ENCODE measurements at places on chromosomes 16 and 17.

GRCh38 chr16:87919681-87919994 lies 16.7 kb downstream of the CA5A start:
- no peak for DNase-seq

- no peak for DNase-seq
Observed at GRCh38 chr17:82872591-82873520, 33.0 kb upstream of the ZNF750 start.

DNA sequence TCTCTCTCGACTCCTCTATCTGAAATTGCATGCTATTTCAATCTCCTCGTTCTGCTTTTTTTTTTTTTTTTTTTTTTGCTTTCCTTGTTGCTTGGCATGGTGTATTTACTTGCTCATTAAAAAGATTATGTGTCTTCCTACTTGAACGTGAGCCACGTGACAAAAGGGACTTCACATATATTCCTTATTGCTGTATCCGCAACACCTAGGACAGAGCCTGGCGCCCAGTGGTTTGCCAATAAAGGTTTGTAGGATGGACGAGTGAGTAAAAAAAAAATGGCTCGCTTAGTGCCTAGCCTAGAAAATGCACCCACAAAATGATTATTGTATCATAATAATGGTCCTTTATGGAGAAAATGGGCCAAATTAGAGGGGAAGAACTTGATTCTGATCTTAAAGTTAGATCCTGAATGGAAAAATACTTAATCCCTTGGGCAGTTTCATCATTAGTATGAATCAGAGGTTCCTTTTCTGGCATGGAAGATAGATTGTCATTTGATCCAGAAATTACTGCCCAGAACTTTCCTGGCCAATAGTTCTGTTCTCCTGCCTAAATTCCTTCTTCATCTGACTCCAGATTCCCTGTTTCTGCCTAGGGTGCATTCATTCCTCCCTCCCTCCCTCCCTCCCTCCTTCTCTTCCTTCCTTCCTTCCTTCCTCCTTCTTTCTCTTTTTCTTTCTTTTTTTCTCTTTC lies 13.6 kb upstream of the TMEM220 start:
- DNase-seq = no peak

- DNase-seq = no peak
Observed at GRCh38 chr17:70215656-70216055, 46.3 kb downstream of the KCNJ2 start.

GRCh38 chr16:67608364-67608763 lies 36.6 kb upstream of the CARMIL2 start:
- DNase-seq = no peak

DNA sequence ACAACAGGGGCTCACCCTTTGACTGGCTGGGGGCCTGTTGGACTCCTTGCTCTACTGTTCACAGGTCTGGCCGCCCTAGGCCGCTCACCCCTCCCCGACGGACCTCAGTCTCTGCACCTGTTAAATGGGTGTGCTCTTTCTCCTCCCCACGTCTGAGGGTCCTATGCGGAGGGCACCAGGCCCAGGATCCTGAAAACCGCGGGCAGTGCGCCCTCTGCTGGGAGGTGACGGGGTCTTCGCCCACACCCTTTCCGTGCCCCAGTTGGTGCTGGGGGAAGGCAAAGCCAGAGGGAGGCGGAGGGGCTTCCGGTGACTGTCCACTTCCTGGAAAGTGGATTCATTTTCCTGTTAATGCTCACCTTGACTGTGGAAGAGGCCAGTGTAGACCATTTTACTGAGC lies 1010.9 kb downstream of the KCNJ18 start:
- no peak for DNase-seq

DNA sequence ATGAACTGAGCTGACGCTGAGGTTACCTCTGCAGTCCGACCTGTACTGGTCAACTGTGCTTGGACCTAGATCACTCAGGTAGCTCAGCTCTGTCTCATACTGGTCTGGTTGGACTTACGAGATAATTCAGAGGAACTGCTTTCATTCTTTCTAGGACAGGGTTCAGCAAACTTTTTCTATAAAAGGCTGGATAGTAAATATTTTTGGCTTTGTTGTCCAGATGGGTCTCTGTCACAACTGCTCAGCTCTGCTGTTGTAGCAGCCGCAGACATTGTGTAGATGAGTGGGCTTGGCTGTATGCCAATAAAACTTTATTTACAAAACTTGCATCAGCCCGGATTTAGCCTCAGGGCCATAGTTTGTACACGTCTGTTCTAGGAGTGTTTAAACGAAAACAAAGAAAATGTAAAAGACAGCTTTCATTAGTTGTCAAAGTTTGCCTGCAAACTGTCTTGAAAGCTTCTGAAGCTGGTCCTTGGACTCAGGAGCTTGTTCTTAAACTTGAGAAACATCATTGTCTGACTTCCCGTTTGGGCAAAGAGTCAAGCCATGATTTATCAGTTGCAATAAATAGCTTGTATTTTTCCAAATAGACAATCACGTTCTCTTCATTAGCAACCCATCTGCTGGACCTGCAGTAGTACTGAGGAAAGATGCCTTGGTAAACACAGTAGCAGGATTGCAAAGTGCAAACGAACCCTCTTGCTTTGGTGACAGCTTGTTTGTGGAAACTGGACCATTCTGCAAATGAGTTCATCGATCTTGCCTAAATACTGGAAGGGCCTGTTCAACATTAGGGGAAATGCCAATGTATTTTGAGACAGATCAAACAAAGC lies 253.4 kb downstream of the SNX29 start:
- peak; percentile 73 for DNase-seq

GRCh38 chr16:72560617-72561016 lies 388.7 kb upstream of the PMFBP1 start:
- DNase-seq = no peak

DNA sequence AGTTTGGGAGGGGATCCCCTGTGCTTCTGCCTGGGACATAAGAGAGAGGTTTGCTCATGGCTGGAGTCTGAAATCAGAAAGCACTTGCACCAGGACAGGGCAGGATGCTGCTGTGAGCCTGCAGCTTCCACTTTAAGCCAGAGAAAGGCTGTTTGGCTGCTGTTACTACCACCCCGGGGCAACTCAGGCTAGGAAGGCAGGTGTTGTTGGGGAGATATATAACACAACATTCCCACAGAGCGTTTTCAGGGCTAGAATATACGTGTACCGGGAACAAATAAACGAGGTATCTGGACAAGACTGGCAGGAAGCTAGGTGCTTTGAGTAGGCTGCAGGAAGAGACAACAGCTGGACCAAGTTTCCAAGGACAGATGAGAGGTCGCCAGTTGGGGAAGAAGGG lies 313.3 kb upstream of the CCL2 start:
- DNase-seq = no peak

- DNase-seq = no peak
Observed at GRCh38 chr17:35588196-35588920, 1.2 kb downstream of the AP2B1 start.

DNA sequence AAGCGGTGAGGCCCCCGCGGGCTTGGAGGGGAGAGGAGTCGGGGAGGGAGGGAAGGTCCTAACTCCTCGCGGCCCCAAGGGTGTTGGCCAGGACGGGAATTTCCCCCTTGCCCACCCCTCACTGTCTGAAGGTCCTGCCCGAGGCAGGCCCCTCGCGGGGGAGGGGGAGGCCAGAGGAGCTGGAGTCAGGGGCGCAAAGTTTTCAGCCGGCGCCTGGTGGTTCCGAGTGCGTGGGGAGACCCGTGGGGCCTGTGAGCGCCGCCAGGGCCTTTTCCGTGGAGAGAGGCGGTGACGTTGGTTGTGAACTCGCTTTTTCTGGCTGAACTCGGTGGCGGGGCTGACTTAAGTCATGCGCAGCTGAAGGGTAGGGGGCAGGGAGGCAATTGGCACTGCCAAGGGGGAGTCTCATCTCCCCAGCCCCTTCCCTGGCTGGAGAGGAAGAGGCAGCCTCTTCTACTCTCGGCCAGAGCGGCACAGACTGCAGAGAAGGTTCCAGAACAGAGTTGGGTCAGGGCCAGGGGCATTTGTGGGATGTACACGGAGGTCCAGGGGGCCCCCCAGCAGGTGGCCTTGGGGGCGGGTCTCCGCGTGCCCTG lies 1.5 kb downstream of the CACNA1H start:
- DNase-seq = no peak

DNA sequence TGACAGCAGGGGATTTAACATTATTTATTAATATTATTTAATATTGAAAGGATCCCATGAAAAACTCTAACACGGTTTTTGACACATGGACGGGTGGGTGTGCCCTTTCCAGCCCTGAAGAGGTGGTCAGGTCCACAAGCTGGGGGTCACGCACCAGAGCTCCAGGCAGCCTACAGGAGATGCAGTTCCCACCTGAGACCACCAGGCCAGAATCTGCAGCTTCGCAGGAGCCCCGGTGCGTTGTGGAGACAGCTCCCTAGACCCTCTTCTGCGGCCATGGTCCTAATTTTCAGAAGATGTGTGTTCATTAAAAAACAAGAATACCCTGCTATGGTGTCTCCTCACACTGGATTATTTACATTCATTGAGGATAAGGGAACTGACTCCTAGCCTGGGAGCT lies 331.1 kb downstream of the C16orf95 start:
- DNase-seq = no peak

GRCh38 chr17:29102046-29102445 lies 59.1 kb downstream of the PIPOX start:
- DNase-seq = no peak

DNA sequence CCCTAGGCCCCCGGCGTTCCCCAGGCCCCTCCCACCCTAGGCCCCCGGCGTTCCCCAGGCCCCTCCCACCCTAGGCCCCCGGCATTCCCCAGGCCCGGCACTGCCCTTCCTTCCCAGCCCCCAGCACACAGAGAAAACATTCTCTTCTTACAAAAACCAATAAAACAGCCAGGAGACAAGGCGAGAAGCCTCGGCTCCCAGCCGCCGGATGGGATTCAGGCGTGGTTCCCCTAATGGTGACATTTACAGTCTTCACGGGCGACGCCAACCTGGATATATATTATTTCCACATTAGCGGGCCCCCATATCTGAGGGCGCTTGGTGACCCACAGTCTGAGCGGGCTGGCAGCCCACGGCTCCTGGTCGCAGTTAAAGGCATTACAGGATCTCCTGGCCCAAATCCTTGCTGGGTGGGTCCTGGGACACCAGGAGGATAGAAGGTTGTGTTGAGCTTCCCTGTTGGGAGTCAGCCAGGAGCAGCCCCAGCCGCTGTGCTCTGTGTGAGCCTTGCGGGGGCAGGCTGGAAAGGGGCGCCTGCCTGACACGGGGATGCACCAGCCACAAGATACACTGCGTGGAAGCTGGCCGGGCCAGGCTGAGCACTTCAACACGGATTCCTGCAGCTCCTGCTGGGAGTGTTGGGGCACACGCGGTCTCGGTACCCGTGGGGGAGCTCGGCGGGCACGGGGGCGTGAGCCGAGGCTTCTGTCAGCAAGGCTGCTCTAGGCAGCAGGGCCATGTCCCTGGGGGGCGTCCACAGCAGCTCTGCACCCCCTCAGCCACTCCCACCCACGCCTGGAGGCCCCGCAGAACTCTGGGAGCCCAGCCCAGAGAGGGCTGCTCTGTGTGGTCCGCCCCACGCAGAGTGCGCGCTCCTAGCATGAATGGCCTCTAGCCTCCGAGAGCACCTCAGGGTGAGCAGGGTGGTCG lies 83.7 kb downstream of the LMF1 start:
- no peak for DNase-seq

DNA sequence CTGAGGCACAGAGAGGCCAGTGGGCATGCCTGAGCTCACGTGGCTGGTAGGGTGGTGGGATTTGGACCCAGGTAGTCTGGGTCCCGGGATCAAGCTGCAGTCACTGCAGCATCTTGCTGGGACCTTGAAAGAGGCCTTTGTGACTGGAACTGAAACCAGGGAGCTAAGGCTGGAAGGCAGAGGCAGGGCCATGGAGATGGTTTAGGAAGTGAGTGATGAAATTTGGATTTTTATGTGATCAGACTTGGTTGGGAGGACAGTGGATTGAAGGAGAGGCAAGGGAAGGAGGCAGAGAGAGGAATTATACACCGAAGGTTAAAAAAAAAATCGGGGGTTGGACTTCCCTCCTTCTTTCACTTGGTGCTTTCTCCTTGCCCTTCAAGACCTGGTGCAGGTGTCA lies 255.4 kb upstream of the CACNG5 start:
- no peak for DNase-seq

DNA sequence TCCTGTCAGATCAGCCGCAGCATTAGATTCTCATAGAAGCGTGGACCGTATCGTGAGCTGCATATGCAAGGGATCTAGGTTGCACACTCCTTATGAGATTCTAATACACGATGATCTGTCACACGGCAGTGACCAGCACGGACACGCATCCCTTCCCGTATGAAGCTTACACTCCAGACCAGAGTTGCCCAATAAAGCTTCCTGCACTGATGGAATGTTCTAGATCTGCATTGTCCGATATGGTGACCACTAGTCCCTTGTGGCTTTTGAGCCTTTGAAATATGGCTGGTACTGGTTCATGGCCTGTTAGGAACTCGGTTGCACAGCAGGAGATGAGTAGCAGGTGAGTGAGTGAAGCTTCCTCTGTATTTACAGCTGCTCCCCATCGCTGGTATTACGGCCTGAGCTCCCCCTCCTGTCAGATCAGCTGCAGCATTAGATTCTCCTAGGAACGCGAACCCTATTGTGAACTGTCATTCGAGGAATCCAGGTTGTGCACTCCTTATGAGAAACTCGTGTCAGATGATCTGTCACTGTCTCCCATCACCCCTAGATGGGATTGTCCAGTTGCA lies 49.8 kb upstream of the ZCCHC14 start:
- DNase-seq = peak; percentile 38

- no peak for DNase-seq
Observed at GRCh38 chr17:77489239-77489892, 348.6 kb downstream of the SEC14L1 start.

DNA sequence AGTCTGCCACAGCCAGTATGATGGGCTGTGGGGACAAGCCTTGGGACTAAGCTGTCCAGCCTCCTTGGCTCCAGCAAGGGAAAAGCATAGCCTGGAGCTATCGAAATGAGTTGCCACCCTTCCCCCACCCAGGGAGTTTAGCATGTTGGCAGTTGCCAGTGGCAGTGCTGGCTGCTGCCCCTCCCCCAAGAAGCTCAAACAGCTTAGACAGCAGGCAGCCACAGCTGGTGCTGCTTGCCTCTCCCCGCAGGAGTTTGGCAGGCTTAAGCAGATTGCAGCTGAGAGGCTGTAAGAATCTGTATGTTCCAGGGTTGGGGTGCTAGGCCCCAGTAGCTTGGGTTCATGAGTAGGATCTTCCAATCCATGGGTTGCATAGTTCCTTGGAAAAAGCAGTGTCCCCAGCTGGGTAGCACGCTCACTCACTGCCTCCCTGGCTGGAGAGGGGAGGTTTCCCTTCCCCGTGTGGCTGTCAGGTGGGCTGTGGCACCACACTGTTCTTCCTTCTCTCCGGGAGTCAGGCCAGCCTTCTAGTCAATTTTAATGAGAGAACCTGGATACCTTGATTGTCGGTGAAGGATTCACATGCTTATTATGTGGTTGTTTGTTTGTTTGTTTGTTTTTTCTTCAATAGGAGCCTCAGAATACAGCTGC lies 506.1 kb downstream of the CDH11 start:
- DNase-seq = no peak

DNA sequence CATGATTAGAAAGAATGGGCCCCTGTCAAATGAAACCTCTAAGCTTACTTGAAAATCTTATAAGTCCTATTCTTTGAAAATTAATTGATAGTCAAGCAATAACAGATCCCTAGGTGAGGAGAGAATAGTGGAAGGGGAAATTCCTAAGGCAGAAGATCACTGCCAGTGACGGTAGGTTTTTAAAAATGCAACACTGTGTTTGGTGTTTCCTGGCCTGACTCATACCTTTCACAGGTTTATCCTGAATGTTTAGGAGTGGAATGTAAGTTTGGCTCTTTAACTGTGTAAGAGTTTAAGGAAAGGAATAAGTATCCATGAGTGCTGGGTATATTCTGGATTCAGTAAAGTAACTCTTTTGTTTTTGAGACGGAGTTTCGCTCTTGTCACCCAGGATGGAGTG lies 23.8 kb downstream of the HAPSTR1 start:
- DNase-seq = no peak

- DNase-seq = no peak
Observed at GRCh38 chr16:65142276-65142675, 20.4 kb upstream of the CDH11 start.

Measured in SHP77 treated with DMSO at 0.1 percent for 48 hours (cell line).